ENCODE measurements at places on chromosomes 11 and 22. TPM values are rescaled to one million over a fixed set of nuclear protein-coding genes. Genes with fewer than 3 reads are reported as not detected.

The WBP2NL gene
- 0.22 TPM for total RNA-seq

The GDPD4 gene
- not detected for total RNA-seq

The ISX gene
- not detected for total RNA-seq

The DLG2 gene
- 8.2 TPM for total RNA-seq

The SOX6 gene
- total RNA-seq: 0.15 TPM

The PATE2 gene
- 0.44 TPM for total RNA-seq

The GNG3 gene
- 3.4 TPM for total RNA-seq

GRCh38 chr11:3092603-3093141, 35.4 kb upstream of the CARS1 start:
- no peak for DNase-seq

GRCh38 chr22:44609400-44609988, 92.5 kb upstream of the PRR5 start:
- no peak for DNase-seq

DNA sequence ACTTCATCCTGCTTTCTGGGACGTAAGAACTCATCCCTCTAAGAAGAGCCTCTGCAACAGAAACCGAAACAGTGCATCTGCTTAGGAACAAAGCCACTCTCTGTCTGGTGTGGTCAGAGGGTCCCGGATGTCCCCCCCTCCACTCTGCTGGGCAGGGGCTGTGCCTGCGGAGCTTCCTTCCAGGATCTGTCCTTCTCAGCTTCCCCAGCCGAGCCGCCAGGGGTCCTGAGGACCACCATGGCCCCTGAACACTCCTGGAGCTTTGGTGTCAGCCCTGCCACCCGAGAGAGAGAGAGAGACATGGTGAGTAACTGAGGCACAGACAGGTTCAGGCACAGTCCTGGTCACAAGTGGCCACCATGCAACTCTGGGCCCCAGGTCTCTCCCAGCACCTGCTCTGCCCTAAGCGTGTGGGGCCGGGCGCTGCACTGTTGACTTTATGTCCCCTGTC, 24.4 kb upstream of the MGAT3 start:
- DNase-seq: peak; percentile 25

GRCh38 chr11:106997227-106997626, 21.0 kb downstream of the GUCY1A2 start:
- no peak for DNase-seq

GRCh38 chr11:3021125-3021524, 29.0 kb upstream of the NAP1L4 start:
- peak; percentile 68 for DNase-seq

GRCh38 chr11:21464601-21465193, 728.2 kb upstream of the ANO5 start:
- DNase-seq: no peak

DNA sequence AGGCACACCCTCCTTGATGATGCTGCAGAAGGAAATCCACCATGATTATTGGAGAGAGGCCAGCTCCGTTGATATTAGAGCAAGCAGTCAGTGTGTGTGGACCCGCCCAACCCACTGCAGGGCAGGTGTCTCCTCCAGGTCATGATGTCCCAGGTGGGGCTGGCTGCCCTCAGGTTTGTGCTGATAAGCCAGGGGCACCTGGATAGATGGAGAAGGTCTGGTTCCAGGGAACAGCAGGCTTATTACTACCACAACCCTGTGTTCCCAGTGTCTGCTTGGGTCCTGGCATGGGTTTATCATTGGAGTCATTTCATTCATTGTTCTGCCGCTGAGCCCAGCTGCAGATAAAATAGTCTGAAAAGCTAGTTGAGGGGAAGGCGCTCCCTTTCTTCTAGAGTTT, 181.1 kb upstream of the NECTIN1 start:
- no peak for DNase-seq

- no peak for DNase-seq
Observed at GRCh38 chr22:40818192-40818746, 877 bp downstream of the SLC25A17 start.

- DNase-seq: no peak
Observed at GRCh38 chr11:23278121-23278520, 417.8 kb upstream of the CCDC179 start.

DNA sequence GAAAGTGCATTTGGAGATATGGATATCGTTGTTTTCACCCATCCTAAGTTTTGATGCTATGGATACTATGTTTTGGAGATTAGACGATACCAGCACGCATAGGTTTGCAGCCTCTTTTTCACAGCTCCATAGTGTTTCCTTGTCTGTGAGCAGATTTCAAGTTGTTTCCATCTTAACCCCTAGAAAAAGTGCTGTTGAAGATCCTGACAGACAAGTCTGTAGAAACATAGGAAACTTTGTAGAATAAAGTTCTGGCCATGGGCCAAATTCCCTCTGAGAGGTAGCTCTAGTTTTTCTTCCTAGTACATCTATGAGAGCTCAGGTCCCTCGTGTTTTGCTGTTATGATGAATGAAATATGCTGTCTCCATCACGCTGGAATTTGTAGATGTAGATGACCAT, 32.4 kb downstream of the ST3GAL4 start:
- no peak for DNase-seq

GRCh38 chr11:109209572-109209971, 212.4 kb upstream of the C11orf87 start:
- DNase-seq: no peak

DNA sequence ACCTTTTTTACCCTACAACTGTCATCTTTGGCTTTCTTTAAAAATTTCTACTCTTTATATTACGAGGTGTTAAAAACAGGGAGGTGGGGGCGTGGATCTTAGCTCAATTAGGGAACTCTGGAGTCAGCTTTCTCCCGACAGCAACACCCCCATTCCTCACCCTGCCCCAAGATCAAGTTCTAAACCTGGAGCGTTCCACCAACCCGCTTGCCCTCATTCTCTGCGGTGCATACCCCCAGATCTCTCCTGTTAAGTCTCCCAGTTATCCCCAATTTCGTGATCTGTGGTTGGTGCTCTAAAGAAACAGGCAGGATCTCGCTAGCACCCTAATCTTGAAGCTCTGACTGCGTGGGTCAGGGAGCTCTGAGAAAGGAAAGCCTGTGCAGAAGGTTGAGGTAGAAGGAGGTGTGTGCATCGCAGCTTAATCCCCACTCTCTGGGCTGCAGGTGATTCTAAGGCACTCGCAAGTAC, 177.3 kb upstream of the NTM start:
- DNase-seq: no peak

GRCh38 chr11:81887671-81888070, 846.0 kb downstream of the FAM181B start:
- no peak for DNase-seq

DNA sequence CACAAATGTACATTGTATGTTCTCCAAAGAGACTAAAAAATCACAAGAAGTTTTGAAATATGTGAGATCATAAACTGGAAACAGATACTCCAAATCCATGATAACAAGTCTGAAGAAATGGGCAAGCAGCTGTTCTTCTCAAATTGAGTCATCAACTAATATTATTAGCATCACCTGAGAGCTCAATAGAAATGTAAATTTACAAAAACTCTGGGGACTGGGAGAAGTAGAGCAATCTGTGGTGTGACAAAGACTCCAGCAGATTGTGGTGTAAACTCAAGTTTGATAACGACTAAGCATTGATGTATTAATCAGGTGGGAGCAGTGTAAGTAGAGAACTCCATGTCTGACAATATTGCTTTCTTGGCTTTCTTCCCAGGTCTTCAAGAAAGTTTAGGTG, 53.2 kb downstream of the GLYATL1 start:
- DNase-seq: no peak

DNA sequence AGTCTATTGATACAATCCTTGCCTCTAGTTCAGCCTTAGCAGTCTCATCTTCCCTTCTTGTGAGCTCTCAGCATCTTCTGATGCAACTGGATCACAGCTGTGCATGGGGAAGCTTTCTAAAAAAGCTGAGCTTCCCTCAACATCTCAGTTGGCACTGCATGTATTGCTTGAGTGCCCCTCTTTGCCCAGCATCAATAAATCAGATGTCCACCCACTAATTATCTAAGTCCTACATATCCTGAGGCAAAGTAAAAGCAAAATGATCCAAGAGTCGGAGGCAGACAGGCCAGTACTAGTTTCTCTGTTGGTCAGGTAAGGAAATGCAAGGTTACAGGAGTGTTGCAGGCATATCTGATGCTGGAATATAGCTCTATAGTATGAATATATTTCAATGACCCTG, 334.5 kb upstream of the NCAM1 start:
- no peak for DNase-seq

DNA sequence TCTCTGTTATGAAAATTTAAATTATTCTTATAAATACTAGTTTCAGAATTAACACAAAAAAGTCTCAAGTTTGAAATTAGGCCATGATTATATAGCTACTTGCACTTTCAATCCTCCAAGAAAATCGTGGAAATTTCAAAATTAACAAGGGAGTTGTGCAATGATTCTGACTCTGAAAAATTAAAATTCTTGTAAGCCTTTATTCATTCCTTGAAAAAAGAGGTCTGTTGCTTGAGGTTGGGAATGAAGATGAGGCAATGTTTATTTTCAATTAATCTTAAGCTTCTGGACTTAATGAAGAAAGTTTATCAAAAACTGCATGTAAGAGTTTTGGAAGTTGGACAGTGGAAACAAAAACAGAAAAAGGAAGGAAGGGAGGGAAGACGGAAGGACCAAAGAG, 128.2 kb upstream of the FIBIN start:
- DNase-seq: no peak
